Central memory CD4-positive, alpha-beta T cell (primary cell): ENCODE measurements at places on chromosomes 2 and 18.

DNA sequence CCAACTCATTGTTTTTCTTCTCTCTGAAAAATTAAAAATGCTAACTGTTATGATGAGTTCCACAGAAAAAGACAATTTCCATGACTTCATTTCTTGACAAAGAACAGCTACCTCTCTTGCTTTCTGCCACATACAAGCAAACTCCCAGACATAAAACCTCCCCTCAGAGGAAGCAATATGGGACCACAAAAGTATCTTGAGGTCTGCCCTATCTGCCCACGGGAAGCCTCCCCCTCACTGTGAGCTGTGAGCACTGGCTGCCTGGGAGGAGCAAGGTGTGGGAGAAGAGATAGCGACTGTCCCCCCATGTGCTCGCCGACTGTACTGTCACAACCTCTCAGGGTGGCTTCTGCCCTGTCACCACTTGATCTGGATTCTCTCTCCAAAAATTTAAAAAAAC is 69.7 kb upstream of the NRP2 start:
- no peak for DNase-seq

DNA sequence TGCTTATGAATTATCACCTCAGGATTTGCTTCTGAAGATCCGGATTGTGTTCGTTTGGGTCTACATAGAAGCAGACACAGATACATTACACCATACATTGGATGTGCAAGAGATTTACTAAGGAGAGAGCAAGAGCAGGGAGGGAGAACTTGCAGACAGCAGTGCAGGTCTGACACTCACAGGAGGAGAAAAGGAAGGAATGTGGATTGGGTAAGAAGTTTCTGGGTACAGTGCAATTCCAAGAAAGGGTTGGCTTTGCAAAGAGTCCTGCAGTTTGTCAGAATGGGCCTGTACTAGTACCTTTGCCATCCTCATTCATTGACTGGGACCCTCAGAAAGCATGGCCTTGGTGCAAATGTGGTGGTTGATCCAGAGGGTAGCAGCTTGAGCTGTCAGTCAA is 4.8 kb upstream of the THOC1 start:
- DNase-seq, result no peak

GRCh38 chr2:25309402-25309801 is 32.3 kb downstream of the DNMT3A start:
- peak; percentile 51 for DNase-seq

DNA sequence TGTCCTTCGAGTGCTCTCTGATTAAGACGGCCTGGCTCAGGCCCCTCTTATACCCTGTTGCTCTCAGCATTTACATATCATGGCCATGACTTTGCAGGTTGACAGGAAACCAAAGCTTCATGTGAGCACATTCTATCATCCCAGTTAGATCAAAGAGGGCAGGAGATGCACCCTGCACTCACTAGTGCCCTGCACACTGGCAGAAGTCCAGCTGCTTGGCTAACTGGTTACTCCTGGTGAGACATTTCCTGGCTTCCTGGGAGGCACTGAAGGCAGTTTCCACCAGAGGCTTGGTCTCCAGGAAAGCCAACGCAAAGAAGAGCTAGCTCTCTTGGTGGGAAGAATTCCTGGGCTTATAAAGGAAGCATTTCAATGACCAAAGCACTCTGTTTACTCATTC is 66.3 kb downstream of the LIPG start:
- DNase-seq, result no peak

DNA sequence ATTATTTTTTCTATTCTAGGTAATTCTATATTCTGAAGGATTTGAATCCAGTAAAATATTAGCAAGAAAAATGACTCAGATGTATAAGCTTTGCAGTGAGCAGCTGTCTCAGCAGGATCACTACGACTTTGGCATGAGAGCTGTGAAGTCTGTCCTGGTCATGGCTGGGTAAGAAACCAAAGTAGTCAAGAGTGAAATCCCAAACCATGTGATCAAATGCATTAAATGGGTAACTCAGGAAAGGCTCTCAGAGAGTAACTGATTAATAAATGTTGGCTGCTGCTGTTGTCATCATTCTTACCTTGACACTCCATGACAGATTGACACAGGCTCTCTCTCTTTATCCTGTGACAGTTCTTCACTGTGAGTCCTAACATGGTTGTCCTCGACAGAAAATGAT is 124.1 kb downstream of the DNAH6 start:
- no peak for DNase-seq

GRCh38 chr2:17652681-17653394 is 100.8 kb downstream of the SMC6 start:
- DNase-seq, result no peak

- DNase-seq, result no peak
These were observed 296.4 kb upstream of the ACVR2A start for GRCh38 chr2:147548451-147548850.

- no peak for DNase-seq
These were observed 850.7 kb downstream of the NRXN1 start for GRCh38 chr2:50181212-50181611.

- DNase-seq, result no peak
These were observed 87.2 kb upstream of the ZFP36L2 start for GRCh38 chr2:43313642-43314017.

DNA sequence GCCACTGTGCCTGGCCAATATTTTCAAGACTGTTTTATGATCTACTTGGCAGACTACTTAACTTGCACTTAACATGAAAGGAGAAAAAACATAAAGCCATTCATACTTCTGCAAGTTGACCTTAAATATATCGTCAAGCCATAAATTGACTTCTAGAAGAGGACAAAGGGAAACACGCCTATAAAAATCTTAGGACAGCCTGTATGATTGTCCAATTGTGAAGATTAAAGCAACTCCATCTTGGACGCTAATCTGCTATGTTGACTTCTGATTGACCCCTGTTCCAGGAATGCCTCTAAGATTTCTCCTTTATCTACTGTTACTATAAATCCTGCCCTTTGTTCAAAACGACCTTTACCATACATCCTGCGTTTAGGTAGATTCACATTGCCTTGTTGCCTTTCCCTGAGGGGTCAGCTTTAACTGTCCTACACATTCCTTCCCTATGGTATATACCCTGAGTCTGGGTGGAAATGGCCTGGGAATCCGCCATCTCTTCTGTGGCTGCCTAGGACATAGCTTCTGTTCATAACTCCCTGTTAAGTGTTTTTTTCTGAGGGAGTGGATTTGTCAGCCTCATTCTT is 40.2 kb upstream of the SLC35F5 start:
- DNase-seq, result no peak

DNA sequence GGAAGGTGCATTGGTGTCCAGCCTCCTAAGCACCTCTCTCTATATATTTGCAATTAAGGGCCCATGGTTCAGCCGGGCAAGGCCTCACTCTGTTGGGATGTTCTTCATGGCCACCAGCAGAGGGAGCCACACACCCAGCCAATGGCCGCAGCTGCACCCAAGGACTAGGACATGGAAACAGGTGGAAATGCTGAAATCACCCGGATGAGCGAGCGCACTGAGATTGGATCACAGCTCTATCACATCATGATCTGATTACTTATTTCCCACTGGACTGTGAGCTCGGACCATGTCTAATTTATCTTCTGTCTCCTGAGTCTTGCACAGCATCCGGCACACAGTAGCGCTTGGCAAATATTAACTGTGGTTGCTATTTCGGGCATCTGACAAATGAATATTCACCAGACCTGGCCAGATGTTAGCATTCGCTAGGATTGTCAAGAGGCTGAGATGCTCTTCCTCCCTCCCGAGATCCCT is 31.2 kb downstream of the KIF3C start:
- DNase-seq, result peak; percentile 51

DNA sequence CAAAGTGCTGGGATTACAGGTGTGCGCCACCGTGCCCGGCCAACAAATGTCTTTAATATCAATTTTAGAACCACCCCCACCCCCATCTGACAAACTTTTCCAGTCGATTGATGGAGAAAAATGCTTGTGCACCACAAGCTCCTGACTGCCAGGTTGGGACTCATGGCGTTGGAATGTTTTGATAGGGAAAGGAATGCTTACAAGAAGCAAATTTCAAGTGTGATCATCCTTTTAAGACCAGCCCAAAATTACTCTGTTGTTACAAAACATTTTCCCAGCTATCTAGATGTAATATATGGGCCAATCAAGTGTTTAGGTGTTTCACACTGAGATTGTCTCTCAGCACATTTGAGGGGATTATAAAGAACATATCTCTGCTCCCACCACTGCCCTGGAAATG is 45.2 kb downstream of the UBXN4 start:
- DNase-seq, result no peak

DNA sequence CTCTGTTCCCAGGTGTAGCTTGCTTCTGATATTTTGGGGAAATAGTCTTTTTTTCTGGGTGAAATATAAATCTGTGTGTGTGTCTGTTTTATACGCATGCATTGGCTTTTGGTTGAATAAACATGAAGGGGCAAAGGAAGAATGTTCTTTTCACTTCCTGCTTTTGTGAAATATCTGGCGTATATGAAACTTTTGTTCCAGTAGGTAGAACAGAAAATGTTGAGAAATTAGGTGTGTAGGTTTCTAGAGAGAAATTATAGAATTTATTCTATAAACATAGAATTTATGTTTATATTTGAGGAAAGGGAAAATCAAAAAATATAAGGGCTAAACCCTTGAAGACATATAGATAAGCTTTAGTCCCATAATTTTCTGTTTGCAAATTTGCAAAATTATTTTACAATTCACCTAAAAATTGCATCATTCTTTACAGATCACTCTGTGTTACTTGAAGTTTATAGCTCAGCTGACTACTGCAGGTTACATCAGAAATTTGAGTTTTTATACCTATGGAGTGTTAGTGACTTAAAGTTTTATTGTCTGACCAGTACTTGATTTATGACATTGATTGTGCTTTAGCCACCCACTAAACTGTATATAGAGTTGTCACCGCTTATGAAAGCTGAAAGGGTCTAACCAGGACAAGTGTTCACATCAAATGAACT is 116.1 kb downstream of the FAM117B start:
- no peak for DNase-seq

DNA sequence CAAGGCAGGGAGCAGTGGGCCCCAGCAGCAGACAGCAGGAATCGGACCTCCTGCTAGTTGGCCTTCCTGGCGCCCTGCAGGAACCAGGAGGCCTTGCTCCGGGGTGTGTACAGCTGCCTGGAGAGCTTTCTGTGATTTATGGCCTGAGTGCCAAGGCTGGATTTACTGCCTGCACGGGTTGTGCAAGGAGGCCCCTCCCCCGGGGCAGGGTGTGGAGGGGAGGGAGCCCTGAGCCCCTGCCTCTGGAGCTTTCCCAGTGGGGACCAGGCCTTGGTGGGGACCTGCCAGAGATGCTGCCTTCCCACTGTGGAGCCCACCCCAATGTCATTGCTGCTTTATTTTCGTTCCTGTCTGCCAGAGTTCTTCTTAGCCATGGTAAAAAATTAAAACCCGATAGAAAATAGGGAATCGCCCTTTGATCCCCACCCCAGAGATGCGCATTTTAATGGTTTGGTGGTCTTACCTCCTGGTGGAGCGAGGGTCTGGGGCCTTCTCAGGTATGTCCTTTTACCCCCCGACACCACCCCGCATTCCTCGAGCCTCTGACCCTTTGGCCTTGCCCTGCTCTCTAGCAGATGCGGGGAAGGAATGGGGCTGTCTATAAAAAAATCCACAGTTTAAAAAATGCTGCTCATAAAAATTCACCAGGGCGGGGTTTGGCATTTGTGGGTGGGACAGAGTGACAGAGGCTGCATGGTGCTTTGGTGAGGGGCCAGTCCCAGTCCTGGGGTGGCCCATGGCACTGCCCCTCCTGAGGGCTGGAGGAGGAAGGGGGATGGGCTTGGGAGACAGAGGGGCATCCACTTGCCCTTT is 6.9 kb upstream of the RALB start:
- no peak for DNase-seq

DNA sequence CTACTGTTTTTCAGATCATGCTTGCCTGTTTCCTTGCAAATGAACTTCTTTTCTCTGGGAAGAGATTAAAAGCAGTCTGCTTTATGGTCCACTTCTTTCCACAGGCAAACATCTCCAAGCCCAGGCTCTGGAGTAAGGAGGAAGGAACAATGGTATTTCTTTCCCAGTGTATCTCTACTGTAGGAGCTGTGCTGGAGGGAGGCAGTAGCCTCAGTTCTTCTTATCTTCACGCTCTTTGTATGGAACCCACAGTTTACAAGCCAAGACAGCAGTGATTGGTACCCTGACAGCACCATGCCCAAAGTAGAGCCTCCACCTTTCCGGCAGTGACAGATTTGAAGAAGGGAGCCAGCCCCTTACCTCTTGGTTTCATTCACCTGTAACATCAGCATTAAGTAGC is 35.2 kb downstream of the SPOPL start:
- no peak for DNase-seq

- no peak for DNase-seq
These were observed 55.4 kb upstream of the THOC1 start for GRCh38 chr18:323253-323622.

DNA sequence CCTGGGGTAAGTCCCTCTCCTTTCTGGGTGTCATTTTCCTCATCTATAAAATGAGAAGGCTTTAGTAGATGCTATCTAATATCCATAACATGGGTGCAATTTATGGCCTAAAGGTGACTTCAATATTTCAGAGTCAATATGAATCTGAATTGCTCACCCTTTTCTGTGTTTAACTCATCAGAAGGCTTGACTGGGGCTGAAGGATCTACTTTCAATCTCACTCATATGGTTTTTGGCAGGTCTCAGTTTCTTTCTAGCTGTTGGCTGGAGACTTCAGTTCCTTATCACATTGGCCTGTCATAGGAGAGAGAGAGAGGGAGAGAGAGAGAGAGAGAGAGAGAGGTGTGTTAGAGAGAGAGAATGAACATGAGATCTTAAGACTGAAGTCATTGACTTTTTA is 343.7 kb upstream of the MEX3C start:
- DNase-seq, result no peak

GRCh38 chr18:76821875-76822505 is 367 bp upstream of the ZNF236 start:
- peak; percentile 73 for DNase-seq

DNA sequence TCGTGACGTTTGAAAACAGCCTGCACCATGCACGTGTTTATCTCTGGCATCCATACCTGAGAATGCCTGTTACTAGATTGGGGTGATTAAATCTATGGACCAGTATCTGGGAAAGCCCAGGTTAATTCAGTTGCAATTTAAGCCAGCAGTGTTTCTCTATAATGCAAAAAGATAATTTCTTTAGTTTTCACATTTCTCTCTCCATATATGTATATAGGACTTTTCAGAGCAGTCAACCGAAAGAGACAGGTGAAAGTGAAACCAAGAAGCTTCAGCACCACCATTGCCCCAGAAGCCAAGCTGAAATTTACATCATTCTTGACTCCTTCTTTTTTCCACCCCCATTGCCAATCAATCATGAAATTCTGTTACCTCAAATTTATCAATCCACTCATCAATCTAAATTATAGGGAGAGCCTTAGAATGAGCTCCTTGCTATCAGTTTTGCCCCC is 2.7 kb upstream of the LRP2 start:
- DNase-seq, result peak; percentile 16

GRCh38 chr2:239171643-239172042 is 229.2 kb downstream of the HDAC4 start:
- DNase-seq, result no peak

GRCh38 chr2:161243905-161244304 is 64.3 kb upstream of the PSMD14 start:
- DNase-seq, result peak; percentile 7

DNA sequence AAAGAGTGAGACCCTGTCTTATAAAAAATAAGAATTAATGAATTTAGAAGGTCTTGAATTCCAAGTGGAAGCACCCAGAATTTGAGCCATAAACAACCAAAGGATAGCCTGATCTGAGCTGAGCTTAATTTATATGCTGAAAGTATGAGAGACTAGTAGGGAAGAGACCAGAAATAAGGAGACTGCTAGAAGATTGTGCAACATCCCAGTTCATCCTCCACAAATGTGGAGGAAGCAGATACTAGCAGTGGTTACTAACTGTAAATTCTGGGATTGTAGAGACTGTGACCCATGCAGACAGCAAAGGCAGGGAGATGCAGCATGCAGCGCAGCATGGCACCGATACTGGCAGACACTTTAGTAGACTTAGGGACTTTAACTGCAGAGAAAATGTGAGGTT is 1.5 kb upstream of the SULT1C2 start:
- DNase-seq, result no peak
